ENCODE measurements at places on chromosomes 16 and 17. TPM values are rescaled to one million over a fixed set of nuclear protein-coding genes. Genes with fewer than 3 reads are reported as not detected.

The SPATA32 gene
- not detected for polyA plus RNA-seq

The VMO1 gene
- 0.63 TPM for polyA plus RNA-seq

The PRAC1 gene
- not detected for polyA plus RNA-seq

The SLC16A6 gene
- polyA plus RNA-seq, result 0.16 TPM

DNA sequence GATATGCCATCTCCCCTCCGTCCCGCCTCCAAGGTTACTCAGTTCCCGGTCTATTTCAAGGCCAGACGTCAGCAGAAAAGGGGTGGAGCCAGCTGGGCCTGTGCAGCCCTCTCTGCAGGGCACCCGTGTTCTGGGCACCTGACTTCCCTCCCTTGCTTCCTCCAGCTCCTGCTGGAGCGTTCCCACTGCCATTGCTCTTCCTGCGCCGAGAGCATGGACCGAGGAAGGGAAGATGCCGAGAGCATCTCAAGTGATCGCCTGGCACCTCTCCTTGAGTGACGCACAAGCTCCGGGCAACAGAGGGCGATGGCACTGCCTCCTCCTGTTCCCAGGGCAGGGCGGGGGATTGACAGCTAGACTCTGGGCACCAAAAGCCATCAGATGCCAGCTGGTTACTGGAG is 29.4 kb upstream of the NAT9 start:
- no peak for DNase-seq

DNA sequence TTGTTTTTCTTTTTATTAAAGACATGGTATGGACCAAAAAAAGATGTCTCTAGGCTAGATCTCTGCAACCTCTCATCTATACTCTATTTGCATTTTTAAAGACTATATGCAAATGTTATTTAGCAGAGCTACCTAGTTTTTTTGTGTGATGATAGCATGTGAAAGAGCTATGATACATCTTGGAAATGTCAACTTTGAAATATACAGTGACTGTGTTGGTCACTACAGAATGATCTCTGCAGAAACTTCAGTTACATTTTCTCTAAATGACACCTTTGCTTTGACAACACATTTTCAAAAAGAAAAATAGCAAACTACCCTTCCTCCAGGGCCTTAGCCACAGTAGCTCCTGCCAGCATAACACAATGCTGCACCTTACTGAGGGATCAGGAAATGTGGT is 86.6 kb downstream of the PRKCB start:
- no peak for DNase-seq

DNA sequence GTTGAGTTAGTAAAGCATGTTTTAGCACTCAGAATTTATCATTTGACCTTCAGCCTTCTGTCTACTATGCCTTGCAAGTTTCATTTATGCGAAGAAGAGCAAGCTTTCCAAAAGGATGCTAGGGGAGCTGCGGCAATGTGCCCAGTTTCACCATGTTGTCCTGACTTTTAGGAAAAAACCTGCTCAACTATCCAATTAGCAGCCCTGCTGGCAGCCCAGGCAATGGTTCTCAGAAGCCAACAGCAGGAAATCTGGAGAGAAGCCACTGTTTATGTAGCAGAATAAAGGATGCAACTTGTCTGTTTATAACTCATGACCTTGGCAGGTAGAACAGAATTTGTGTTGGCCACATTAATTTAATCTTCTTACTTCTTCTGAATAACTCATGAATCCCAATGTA is 230.8 kb downstream of the ABCC12 start:
- DNase-seq, result no peak

DNA sequence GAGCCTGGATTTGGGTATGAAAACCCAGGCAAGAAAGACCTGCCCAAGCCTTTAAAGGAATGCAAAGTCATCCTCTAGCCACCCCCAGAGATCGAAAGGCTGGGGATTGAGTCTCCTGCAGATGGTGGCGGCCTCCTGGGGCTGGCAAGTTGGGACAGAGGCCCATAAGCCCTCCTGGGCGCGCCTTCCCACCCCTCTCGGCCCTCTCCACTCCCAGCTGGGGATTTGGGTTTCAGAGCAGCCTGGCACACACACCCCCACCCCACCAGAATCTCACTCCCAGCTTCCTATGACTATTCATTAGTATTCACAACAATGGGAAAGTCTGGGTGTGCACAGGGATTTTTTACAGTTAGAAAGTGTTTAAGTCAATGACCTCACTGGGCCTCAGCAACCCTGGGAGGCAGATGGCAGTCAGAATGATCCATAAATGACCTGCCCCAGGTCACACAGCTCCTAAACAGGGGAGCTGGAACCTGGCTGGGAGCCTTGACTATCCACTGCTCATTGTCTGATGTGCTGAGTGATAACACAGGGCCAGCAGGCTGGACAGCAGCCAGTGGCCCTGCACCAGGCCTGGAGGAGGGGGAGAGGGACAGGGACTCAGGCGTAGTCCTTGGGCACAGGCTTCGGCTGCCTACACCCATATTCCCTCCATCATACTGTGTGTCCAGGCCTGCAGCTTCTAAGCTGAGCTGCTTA is 12.1 kb downstream of the NHERF1 start:
- DNase-seq, result no peak

GRCh38 chr17:71553381-71553780 is 567.4 kb upstream of the SOX9 start:
- no peak for DNase-seq

DNA sequence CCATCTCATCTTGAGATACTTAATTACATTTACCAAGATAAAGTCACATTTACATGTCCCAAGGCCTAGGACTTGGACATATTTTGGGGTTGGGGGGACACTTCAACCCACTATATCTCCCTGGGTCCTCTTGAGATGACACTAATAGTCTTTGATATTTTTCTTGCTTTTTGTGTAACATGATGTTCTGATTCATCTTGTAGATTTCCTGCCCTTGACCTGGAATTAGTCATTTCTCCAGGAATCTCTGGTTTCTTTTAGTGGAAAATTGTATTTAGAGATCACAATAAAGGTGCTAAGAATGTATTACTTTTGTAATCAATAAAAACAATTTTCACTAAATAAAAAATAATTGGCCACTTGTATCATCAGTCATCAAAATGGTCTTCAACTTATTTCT is 157.3 kb downstream of the VPS53 start:
- DNase-seq, result peak; percentile 68

- no peak for DNase-seq
Observed at GRCh38 chr17:7656958-7657609, 6.4 kb downstream of the ATP1B2 start.

DNA sequence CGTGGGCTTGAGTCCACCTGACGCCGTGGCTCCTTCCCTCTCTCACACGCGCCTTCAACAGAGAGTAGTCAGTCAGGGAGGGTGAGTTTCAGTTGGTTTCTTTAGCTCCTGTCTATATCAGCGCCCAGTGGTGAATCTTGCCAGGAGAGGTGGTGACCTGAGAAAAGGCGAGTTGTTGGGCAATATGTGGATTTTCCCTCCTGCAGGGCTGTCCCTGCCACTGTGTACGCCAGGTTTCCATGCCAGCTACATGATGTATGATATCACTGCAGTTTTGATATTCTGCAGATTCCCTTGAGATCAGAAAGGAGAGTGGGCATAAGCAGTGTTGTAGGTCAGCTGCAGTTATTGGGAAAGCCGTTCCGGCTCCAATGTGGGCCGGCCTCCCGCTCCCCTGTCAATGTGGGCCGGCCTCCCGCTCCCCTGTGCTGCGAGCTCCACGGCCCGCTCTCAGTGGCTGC is 31.4 kb downstream of the BANP start:
- DNase-seq, result no peak

- no peak for DNase-seq
Observed at GRCh38 chr17:54907376-54907775, 6.7 kb downstream of the TOM1L1 start.

- no peak for DNase-seq
Observed at GRCh38 chr16:81860287-81861266, 81.5 kb downstream of the PLCG2 start.

DNA sequence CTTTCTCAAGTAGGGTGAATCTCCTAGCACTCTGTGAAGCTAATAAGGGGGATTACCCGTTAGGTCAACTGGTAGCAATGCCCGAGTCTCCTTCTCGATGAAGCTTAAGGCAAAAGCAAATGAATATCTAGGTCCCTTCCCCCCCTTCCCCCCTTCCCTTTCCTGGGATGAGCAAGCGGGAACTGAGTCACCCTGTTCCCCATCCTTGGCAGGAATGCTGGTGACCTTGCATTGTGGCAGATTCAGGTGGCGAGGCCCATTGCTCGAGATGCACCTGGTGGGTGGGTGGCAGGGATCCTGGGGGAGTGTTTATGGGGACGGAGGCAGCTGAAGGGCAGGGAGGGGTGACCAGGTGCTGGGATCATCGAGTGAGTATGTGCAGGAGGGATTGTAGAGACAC is 7.1 kb downstream of the NXPH3 start:
- peak; percentile 39 for DNase-seq

DNA sequence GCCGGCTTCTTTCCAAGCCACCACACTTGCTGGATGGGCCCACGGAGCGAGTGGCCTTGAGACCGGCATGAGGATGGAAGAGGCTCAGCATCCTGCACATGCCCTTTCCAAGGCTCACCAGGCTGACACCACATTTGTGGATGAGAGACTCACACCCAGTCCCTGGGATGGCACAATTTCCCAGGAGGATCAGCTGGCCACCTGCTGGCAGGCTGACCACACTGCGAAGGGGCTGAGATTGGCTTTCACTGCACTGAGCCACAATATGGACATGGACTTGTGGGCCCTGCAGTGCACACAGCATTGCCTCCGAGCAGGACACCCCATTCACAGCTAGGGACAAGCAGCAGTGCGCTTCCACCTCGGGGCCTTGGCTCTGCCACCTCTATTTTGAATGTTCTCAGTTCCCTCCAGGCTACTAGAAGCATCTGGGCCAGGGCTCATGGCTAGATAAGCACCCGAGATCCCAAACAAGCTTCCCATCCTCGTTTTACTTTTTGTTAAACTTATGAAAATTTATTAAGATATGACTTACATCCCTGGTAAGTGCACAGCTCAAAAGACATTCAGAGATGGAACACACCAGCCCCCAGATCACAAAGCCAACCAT is 25.3 kb upstream of the KSR1 start:
- peak; percentile 59 for DNase-seq

DNA sequence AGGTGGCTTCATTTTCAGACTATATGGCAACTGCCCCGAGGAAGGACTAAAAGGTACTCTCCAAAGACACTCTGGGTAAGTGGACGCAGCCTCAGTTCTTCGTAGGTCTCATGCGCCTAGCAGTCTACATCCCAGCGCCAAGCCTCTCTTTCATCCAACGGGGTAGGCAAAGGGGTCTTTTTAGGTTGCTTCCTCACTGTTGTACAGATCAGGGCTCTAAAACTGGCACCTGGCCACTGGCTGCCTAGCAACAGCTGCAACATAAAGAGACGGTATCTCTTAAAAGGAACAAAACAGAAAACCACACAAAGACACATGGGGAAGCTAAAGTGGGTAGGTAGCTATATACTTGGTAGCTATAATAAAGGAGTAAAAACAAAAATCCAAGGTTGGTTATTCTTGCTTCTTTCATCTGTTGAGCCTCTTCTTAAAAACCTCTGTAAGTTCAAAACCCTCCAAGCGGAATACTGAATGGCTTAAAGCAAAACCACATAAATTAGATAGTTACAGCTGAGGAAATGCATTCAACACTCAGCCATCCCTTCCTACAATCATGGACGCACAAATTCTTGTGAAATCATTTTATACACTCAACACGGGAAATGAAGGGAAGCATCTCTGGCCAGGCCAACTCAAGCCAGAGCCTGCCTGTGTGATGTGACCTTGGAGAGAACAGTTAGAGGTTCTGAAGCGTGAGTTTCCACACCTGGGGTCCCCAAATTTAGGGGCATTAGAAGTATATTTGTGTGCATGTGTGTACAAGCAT is 22.7 kb downstream of the CYTH1 start:
- DNase-seq, result no peak

- DNase-seq, result peak; percentile 17
Observed at GRCh38 chr16:3046641-3047386, 453 bp downstream of the MMP25 start.

GRCh38 chr17:42038221-42038973 is 12.0 kb downstream of the C17orf113 start:
- no peak for DNase-seq

DNA sequence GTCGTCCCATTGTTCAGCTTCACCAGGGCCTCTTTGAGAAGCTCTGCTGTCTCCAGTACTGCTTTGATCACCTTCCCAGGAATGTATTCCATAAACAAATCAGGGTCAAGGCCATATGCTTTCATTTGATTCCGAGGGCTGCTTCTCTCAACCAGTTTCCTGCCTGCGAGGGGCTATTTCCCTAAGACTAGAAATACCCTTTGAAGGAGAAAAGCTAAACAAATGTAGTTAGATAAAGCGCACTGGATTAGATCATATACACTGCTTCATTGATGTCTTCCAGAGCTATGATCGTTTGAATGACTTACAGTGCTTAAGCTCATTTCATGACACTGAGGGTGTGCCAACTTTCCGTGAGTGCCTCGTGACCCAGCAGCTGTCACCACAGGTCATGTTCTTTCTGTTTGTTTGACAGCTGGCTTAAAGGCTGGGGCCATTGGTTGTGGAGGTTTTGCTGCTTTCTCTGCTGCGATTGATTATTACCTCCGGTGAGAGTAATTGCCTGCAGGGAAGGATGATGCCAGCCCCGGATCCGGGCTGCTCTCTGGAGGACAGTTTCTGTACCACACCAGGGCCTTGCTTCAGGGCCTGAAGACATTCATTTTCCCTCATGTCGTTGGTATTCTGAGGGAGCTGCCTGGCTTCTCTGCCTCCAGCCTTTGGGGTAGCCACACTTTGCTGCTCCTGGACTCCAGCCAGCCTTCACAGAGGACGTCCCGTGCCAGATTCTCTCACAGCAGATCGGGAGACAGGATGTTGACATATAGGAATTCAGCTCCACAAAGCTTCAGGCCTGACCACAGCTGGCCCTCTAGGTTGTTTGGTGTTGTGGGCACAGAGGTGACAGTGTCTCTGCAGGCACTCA is 3.9 kb downstream of the TIMM22 start:
- peak; percentile 51 for DNase-seq

DNA sequence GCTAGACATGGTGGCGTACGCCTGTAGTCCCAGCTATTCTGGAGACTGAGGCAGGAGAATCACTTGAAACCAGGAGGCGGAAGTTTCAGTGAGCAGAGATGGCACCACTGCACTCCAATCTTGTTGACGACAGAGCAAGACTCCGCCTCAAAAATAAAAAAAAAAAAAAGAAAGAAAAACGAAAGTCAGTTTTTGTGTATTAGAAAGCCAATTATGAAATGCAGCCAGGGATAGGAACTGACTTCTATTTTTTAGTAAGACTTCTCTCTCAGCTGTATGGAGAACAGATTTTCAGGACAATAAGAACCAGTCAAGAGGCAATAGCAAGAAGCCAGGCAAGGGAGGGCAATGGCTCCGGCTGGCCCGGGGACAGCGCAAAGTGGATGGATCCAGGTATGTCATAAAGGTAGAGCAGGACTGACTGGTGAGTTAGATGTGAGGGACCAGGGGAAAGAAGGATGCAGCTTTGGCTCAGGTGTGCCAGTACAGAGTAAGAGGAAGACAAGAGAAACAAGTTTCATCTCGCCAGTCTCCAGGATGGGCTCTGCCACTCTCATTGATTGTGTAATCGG is 12.5 kb upstream of the CCL1 start:
- DNase-seq, result no peak

- DNase-seq, result peak; percentile 24
Observed at GRCh38 chr17:41642252-41643156, 18.1 kb upstream of the KRT17 start.
